ENCODE measurements at places on chromosomes 7 and 10.

DNA sequence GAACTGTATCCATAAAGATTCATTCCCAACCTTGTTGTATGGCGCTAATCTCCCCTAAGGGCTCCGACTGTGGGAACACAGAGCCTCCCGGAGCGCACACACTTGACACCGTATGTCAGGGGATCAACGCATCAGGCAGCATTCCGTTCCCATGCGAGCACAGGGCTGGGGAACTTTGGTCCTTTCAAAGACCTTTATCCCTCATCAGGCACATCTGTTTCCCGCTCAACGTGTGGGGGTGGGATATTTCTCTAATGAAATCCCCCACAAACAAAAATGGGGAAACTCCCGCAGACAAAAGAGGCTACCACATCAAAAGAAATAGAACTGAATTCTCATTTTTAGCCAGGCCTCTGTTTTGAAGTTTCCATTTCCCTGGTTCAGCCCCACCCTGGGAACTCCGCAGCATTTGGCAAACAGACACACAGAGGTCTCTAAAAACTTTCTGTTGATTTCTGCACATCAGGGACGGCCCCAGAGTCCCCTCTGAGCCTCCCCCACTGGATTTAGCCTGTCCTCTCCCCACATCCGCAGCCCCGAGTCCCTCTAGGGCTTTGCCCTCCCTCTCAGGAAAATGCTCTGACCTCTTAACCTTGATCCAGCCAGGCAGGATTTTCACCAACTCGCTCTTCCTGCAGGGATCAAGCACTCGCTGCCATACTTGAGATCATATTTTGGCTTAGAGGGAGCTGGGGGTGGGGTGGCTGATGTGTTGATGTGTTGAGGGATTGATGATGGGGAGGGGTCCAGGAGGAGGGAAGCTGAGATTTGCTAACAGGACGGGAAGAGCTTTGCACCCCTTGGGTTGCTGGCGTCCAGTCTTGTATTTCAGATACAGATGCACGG lies 6.6 kb downstream of the CPA5 start:
- DNase-seq: no peak

DNA sequence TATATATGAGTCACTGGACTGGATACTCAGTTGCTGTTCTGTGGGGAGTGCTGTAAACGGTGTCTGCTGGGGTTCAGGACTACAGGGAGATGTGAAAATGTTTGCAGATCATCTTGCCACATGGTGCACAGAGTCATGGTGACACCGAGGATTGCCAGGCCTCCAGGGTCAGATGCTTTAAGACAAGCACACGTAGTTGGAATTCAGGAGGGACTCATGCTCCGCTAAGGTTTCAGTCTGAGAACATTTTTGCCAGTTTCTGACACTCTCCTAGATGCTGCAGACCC lies 211.3 kb downstream of the CXCL12 start:
- DNase-seq: no peak

- no peak for DNase-seq
Observed at GRCh38 chr10:31147210-31147608, 115.5 kb upstream of the ZNF438 start.

DNA sequence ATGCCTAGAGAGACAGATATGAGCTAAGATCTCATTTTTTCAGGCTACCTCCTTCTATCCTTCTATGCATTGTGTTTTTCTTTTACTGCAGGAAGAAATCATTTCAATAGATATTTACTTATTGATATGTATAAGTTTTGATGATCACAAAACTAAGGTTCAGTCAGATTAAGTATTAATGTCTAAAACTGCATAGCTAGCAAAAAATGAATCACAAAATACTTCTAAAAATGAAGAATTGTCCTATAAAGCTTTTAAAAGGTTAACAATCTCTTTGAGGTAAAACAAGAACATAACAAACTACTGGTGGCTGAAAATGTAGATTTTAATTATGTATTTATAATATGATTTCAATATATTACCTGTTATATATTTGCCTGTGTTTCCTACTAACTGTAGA lies 632.9 kb upstream of the LRRTM3 start:
- DNase-seq: no peak

GRCh38 chr10:103548006-103548405 lies 54.5 kb downstream of the NEURL1 start:
- DNase-seq: no peak

- DNase-seq: no peak
Observed at GRCh38 chr10:132652446-132652845, 114.9 kb downstream of the INPP5A start.

- DNase-seq: no peak
Observed at GRCh38 chr7:8290645-8291308, 28.8 kb upstream of the ICA1 start.

DNA sequence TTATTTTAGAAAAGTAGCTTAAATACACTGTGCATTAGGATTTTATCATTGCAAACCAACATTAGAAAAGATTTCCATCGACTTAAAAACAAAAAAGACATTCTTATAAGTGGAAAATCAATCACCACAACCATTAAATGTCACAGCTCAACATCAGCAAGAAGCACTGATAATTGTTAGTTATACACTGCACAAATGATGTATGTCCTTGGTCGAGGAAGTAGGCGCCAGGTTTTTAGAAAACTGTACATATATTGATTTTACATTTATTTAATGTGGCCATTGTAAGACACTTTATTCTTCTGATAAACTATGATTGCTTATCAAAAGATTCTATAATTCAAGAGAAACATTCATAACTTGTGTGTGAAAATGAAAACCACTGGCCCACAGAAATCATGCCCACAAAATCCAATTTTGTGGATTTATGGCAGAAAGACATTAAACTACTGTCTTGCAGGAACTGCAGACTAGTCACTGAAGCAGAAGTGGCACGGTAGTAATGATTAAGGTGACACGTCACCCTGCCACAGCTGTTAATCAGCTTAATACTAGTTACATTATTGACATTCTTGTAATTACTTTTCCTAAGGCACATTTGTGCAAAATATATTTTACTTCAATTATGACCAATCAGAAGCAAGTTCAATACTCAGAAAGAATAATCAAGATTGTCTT lies 79.4 kb downstream of the VPS41 start:
- no peak for DNase-seq

DNA sequence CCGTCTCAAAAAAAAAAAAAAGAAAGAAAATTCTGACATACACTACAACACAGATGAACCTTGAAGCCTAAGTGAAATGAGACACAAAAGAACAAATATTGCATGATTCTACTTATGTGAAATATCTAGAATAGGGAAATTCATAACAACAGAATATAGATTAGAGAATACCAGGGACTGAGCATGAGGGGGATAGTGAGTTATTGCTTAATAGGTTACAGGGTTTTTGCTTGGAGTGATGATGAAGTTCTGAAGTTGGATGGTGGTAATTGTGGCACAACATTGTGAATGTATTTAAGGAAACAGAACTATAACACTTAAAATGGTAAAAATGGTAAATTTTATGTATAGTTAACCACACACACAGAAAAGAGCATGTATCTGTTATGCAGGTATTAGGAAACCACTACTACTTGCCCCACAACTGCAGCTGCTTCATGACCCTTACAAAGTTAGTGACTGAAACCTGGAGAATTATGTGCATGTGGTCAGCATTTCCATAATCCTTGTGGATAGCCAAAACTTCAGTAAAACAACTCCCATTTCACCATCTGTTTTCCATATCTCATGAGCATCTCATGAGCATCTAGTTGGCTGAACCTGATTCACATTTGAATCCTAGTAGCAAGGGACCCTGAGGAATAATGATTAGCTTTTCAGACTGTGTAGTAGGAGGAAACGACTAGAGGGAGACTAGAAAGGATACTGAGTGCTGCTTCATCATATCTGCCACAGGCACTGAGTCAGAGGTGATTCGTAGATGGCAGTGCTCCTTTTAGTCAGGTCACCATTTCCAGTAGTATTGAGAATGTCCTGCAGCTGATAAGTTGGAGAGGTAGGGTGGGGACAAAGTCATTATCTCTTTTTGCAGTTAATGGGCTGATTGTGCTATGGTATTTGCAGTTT lies 26.3 kb downstream of the SAMD8 start:
- no peak for DNase-seq

All from CD4-positive, alpha-beta T cell treated with Interleukin-21 for 1 hour (primary cell).